Amygdala (tissue), 56 donors: ENCODE measurements at places on chromosomes 7 and 10.

GRCh38 chr10:15901889-15902288 is 41.6 kb upstream of the MINDY3 start:
- DNase-seq = no peak

- no peak for DNase-seq
Observed at GRCh38 chr10:78053211-78053868, 19.7 kb downstream of the RPS24 start.

- DNase-seq = no peak
Observed at GRCh38 chr7:49927631-49928030, 154.2 kb downstream of the VWC2 start.

DNA sequence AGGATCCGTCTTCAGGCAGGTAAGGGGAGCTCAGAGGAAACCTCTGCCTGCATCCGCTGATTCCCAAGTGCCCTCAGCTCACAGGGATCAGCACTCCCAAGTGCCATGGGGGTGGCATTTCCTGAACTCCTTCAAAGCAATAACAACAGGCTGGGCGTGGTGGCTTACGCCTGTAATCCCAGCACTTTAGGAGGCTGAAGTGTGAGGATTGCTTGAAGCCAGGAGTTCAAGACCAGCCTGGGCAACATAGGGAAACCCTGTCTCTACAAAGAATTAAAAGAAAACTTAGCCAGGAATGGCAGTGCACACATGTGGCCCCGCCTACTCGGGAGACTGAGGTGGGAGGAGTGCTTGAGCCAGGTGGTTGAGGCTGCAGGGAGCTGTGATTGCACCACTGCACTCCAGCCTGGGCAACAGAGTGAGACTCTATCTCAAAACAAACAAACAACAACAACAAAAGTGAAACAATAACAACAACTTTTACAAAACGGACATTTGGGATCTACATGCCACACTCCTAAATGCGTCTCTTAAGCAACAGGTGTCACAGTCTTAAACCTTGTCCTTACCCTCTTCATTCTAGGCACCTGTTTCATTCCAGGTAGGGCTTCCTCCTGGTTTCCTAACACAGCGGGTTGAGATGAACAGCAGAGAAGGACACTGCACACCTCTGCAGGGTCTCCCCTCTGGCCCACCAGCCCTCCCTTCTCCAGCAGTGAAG is 73.8 kb downstream of the PAXIP1 start:
- DNase-seq = no peak

- no peak for DNase-seq
Observed at GRCh38 chr10:114815791-114816190, 5.8 kb upstream of the FHIP2A start.

DNA sequence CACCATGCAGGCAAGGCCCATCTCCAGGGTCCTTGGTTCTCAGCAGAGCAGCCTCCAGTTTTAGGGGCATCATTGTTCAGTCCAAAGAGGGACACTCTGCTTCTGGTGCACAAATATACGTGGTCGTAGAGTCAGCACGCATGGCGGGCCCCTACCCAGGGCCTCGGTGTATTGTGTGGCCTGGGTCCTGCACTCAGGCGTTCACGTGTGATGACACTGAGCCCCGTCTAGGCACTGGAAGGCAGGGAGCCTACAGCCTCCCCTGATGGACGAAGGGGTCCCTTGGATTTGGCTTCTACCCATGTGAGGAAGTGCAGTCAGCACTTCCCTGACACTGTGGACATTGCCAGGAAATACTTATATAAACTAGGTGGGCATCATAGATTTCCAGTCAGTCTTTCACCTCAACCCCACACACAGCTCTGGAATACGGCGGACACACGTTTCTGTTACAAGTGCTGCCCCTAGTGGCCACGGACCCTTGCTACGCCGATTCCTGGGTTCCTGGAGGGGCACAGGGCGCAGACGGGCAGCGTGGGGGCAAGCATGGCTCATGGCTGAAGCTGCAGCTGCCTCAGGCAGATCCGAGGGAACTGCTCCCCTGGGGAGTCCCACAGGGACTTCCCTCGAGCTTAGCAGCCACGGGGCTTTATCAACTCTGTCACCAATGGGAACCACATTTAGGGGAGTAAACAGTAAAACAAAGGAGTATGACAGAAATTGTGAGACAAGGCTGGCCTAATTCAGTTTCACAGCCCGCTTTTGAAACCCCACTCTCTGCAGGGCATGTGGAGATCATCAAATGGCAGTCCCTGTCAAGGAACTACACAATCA is 25.4 kb downstream of the AIFM2 start:
- no peak for DNase-seq
